Stimulated activated CD8-positive, alpha-beta memory T cell treated with anti-CD3 and anti-CD28 coated beads, Interleukin-15, amount 100 ng/mL, for 48 hours (primary cell): ENCODE measurements at places on chromosomes 2 and 18.

DNA sequence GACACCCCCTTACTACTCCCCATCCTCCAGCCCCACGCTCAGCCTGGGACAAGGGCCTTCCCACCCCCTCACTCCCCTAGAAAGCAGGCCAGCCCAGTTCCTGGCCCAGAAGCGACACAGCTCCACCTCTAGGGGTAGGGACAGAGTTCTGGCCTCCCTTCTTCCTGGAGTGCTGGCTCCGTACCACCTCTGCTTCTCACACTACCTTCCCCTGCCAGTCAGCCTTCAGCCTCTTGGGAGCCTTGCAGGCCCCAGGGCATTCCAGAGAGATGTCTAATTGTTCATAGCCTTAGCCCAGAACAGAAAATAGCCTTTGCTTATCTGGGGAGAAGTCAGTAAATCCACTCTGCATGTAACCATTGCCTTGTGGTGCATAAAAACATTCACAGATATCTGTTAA is 13.1 kb upstream of the CATIP start:
- DNase-seq: no peak

GRCh38 chr2:29314816-29315571 is 199.8 kb downstream of the CLIP4 start:
- DNase-seq: peak; percentile 45

GRCh38 chr2:172103471-172104272 is 972 bp upstream of the DLX2 start:
- peak; percentile 62 for DNase-seq

DNA sequence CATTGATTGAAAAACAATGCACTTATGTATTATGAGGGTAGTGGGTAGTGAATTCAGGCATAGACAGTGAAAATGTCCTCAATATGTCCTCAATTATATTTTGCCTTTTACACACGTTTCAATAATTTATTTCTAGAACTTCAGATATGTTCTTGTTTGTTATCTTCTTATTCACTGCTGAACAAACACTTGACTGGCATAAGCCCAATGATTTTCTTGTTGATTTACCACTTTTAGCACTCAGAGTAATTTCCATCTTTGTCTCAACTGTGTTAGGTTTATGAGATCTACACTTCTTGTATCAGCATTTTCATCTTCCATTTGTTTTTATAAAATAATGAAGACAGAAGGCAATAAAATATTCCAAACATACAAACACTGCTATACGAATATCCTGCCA is 61.8 kb upstream of the DCC start:
- no peak for DNase-seq

DNA sequence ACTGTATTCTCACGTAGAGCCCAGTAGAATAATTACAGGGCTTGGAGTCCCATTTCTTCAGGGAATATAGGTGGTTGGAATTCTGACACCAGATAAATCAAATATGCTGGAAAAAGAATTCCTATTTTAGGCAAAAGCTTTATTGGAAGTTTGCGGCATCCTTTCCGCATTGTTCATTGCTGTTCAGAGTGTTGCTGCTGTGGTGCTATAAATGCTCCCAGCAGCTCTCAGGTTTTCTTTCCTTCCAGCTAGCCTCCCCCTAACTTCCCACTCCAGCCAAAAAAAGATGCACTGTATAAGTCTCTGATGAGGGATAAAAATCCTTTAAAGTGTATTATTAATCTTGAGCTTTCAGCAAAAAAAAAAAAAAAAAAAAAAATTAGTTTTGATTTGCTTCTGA is 25.5 kb upstream of the POLR1B start:
- DNase-seq: no peak

DNA sequence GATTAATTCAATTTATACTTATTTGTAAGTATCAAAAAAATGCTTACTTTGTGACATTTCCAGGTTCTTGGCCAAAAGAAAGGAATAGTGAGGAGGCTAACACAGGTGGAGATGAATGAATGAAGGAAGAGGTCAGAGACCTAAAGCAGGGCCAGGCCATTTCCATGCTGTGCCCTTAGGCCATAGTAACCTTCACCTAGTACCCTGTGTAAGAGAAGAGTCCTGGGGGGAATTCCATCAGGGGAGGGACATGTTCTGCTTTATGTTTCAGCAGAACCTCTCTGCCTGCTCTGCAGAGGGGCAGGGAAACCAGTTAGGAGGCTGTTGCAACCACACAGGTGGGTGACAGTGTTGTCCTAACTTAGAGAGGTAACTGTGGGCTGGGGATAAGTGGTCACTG is 204.2 kb upstream of the CDH20 start:
- DNase-seq: no peak

GRCh38 chr18:46630160-46630559 is 26.9 kb downstream of the LOXHD1 start:
- peak; percentile 10 for DNase-seq

DNA sequence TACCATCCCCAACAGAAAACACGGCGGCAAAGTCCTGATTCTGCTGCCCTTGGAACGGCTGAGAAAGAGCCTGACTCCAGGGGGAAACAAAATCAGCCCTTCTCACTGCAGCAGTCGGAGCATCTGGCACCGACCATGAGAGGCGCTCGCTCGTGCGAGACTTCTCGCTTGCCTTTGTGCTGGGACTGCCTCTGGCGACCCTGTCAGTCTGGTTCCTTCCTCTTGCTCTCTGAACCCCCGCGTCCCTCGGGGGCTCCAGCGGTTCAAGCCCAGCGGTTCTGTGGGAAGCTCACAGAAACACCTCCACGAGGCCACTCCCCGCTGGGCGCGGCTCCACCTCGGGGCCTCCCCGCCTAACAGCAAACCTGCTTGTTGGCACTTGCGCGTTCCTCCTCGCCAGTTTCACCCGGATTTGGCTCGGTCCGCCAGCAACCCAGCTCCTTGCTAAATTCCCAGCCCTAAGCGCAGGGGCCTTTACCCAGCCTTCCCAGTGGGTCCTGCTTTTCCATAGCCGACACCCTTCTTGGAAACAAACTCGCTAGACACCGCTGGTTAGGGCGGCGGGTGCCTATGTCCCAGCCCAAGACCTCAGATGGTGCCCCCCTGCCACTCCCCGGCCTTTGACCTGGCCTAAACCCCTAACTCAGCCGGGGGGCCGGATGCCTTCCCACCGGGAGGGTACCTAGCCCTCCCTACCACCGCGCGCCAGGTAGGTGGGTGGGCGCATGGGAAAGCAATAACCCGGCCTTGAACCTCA is 2.2 kb downstream of the RND3 start:
- DNase-seq: no peak

- DNase-seq: peak; percentile 55
These were observed 891 bp upstream of the NR4A2 start for GRCh38 chr2:156333274-156333950.

GRCh38 chr2:215911301-215912085 is 101.9 kb downstream of the MREG start:
- DNase-seq: no peak
